ENCODE measurements at places on chromosomes 16 and 17.
A peak's percentile ranks its signal among the peaks of the same experiment; 100 is the strongest.

GRCh38 chr17:77768248-77768852, 190.2 kb upstream of the TNRC6C start:
- DNase-seq = no peak

GRCh38 chr17:60817192-60817591, 139.5 kb downstream of the BCAS3 start:
- no peak for DNase-seq

DNA sequence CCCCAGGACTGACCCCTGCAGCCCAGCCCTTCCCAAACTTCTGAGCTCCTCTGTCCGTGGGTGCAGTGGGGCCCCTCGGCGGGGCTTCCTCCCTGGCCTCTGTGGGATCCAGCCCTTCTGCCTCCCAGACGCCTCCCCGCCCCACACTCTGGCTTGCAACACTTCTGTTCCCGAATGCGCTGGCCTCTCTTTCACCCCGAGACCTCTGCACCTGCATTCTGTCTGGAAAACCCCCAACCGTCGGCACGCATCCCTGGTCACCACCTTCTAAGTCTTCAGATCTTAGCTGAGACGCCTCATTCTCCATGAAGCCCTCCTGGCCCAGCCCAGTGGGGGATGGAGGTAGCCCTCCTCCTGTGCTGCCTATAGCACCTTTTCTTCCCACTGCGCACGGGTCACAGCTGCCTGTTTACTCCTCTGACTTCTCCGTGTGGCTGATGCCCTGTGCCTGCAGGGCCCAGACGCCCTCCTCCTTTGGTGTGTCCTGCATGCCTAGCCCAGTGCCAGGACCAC, 26.4 kb downstream of the TMEM235 start:
- no peak for DNase-seq

DNA sequence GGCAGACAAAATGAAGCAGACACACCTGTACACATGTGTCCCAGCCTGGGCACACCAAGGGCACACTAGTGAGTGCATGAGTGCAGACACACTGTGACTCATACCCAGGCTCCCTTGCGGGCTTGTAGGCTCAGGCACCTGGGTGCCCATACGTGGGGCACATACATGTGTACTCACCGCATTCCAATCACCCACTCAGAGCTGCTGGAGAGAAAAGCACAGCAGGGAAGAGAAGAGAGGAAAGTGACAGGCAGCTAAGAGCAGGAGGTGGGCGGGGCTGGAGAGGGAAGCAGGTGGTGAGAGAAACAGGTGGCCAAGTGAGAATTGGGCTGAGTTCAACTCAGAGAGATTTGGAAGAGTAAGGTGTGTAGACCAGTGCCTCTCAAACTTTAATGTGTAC, 54.0 kb downstream of the TMEM132E start:
- no peak for DNase-seq

DNA sequence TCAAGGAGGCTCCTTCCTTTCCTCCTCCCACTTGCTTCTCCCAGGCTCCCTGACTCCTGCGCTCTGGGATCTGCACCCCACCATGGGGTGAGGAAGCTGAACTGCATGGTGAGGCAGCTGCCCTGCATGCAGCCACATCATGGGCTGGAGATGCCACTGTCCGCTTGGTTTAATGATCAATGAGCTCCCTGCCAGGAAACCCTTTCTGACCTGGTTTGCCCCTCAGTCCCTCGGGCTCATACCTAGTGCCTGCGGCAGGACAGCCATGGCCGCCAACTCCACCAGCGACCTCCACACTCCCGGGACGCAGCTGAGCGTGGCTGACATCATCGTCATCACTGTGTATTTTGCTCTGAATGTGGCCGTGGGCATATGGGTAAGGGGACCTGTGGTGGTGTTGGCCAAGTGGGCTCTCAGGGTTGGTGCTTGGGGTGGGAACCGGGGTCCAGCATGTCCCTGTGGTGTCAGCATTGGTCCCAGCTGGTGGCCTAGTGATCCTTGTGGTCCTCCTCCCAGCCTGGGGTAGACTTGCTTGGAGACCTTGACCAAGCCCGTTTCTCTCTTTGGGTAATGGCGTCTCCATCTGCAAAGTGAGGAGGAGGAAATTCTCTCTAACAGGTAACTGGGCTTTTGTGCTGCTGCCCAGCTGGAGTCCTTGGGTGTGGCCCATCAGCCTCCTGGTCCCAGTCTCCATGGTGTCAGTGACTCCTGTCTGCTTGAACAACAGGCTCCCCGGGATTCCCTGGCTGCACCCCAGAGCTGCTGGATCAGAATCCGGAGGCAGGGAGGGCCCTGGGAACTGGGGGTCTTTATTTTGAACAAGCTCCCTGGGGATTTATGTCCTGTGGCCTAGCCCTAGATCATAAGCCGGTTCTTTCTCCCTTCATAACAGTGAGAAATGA, at the start of gene SLC5A10:
SLC5A10 (plus strand) TSS at position 225 of the 902 bp plus-strand sequence; CDS start at position 266, 41 bp downstream.
- DNase-seq = no peak

GRCh38 chr16:10182222-10183053, at the start of gene GRIN2A:
Gene GRIN2A (minus strand): TSS chr16:10182428. CDS start chr16:10180411, 2,017 bp downstream.
- DNase-seq = no peak

DNA sequence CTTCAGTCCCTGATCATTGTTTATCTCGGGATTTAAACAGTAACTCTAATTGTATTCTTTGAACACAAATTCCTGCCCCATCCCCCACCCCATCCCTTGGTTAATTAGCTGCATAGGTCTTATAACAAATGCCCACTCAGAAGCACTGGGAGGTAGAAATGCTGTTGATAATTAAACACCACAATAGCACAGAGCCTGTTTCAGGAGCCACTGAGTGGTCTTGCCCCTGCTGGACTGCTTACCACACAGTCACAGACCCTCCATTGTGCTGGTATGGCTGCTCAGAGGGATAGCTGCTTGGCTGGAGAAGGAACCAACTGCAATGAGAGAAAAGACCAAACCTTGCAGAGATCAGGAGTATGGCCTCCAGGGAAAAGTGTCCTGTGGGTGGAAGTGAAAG, 214.1 kb downstream of the ANKFN1 start:
- no peak for DNase-seq

- no peak for DNase-seq
Measured at GRCh38 chr17:20234276-20234675, 225.1 kb downstream of the SPECC1 start.

DNA sequence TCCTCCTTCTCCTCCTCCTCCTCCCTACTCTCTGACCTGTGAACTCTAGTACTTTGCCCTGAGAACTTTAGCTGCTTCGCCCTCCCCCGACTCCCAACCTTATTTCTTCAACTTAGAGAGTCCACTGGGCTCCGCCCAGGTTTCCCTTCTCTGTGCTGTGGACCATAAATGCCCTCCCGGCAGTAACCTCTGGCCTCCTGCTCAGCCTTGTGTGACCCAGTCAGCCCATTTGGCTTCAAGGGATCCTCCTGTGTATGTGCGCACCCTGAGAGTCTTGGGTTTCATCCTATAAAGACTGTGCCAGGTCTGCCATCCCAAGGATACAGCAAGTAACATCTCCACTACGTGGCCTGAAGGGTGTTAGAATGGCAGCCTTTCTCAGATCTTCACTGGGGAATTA, 275.6 kb upstream of the C16orf82 start:
- no peak for DNase-seq

DNA sequence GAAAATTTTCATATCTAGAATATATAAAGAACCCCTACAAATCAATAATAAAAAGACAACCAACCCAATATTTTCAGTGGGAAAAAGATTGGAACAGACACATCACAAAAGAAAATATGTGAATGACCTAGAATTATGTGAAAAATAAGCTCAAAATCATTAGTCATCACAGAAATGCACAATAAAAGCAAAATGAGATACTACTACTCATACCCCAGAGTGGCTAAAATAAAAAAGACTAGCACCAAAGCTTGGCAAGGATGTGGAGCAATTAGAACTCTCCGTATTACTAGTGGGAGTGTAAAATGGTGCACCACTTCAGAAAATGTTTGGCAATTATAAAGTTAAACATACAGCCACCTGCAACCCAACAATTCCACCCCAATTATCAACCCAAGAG, 48.0 kb upstream of the CDH5 start:
- no peak for DNase-seq

DNA sequence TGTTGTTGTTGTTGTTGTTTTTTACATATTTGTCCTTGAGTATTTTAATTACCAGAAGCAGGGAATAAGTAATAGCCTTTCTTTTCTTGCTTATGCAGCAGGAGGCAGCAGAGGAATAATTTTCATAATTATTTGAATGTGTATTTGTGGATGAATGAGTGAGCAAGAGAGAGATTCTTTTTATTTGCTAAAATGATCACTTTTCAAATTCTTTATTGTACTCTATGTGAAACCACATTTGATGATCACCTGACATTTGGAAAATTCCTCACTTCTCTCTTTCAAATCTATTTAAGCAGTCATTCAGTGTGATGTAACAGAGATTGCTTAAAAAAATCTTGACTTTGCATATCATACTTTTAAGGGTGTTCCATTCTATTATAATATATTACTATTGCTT, 223.6 kb downstream of the BCAS3 start:
- no peak for DNase-seq

- DNase-seq = no peak
Measured at GRCh38 chr17:31568539-31568938, 177.1 kb downstream of the RAB11FIP4 start.

- peak; percentile 52 for DNase-seq
Measured at GRCh38 chr17:2064980-2065785, 10.3 kb downstream of the HIC1 start.

GRCh38 chr16:8062677-8063076, 527.6 kb downstream of the TMEM114 start:
- no peak for DNase-seq

DNA sequence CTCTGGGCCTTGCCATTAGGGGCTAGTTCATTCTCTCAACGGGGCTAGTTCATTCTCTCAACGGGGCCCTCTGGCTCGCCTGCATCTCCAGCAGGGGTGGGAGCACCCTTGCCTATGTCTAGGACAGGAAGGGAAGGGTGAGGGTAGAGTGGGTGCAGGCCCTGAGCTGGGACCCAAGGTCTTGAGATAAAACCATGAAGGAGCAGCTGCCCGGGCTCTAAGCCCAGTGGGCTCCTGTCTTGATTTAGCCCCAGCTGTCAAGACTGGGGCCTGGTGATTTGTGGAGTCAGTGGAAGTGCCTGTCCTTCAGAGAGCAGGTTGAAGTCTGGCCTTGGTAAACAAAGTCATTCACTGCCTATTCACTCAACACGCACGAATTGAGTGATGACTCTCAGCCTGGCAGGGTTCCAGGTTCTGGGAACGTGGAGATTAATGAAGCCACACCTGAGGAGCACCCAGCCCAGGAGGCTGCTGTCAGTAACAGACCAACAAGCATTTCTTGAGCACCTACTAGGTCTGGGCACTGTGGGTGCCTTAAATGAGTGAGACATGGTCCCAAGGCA, 35.4 kb downstream of the WNT3 start:
- DNase-seq = no peak

DNA sequence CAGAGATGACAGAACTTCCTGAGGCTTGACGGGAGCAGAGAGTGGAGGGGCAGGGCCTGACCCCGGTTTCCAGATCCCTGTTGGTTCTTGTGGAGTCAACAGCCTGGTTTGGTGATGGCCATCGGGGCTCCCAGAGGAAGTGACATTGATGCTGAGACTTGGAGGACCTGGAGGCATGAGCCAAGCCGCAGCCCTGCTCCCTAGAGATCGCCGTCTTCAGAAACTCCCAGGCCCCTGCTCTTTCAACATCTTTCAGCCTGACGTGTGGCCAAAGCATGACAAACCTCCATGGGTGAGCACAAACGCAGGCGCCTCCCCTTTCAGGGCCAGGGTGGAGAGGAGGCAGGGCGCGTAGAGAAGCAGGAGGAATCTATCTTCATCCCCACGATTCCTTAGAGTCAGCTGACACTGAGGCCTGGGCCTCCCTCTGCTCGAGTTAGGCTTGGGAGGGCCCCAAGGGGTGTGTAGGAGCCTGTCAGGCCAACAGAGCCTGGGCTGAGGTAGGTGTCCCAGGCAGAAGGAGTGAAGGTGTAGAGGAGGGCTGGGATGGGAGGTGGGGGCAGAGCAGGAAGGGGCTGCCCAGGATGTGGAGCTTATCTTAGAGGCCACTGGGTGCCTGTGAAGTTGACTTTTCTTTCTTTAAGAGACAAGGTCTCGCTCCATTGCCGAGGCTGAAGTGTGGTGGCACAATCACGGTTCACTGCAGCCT, 56.1 kb upstream of the MED9 start:
- no peak for DNase-seq

DNA sequence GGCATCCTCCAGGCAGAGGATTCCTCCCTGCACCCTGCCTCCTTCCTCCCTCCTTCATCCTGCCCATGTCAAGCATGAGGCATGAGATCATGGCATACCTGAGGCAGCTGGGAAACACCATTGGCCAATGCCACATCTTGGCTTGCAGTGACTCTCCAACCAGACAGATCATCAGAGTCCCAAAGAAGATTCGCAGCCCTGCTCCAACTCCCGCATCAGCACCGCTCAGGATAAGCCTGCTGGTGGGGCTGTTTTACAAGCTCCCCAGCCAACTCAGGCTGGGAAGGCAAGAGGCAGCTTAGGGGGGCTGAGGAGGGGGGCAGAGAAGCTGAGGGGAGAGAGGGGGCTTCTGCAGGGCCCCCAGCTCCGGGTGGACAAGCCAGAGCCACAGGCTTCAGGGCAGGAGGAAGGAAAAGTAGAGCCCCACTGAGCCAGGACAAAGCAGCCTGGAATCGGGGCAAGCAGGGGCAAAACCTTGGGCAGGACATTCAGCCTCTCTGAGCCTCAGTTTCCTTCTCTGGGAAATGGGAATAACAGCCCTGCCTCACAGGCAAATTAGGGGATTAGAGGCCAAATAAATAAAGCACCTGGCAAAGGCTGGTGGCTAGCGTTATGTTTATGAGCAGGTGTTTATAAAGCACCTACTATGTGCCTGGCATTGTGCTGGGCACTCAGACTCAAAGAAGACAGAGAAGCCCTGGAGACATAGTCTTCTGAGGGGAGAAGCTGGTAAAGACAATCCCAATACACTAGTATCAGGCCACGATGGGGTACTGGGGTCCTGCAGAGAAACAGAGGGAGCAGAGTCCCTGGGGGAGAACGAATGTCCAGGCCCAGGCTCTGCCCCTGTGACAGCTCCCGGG, 88.1 kb downstream of the GOSR1 start:
- DNase-seq = no peak

- DNase-seq = no peak
Measured at GRCh38 chr16:86120201-86121192, 221.5 kb downstream of the IRF8 start.

DNA sequence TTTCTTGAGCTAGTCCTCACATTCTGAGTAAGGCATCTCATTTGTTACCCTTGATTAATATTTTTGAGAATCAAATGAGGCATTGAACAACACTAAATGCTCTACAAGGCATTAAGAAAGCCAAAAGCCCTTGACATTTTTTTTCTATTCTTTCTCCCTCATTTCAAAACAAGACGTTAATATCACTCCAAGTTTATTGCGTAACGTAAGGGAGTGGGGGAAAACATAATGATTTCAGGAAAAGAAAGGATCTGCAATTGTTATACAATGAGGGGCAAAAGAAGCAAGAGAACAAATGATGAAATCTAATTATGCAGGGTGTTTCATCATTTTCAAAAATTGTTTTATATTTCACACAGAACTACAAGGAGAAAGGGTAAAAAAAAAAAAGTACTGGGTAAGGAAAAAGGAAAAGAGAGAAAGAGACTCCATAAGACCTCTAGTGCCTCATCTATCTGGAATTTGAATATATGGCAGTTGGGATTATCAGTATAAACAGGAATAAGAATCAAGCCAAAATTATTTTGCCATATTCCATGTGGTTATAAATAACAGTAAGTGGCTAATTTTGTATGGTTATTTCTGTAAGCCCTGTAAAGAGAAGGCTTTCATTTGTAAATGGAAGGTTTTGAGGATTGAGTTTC, 163.0 kb downstream of the ABCA8 start:
- no peak for DNase-seq

All from activated CD8-positive, alpha-beta memory T cell treated with anti-CD3 and anti-CD28 coated beads, Interleukin-2, amount 50 U/mL, for 4 hours (primary cell).